Activated CD4-positive, alpha-beta T cell treated with anti-CD3 and anti-CD28 coated beads, Interleukin-2, amount 50 U/mL, for 16 hours (primary cell): ENCODE measurements at places on chromosomes 5 and 9.
A peak's percentile ranks its signal among the peaks of the same experiment; 100 is the strongest.

- DNase-seq = no peak
Measured at GRCh38 chr5:14326035-14326903, 183.1 kb downstream of the TRIO start.

GRCh38 chr5:142888469-142889085 lies 118.4 kb downstream of the ARHGAP26 start:
- DNase-seq = peak; percentile 26

GRCh38 chr9:128120061-128120740 lies 7.3 kb downstream of the PTGES2 start:
- DNase-seq = no peak

- DNase-seq = no peak
Measured at GRCh38 chr9:126564716-126565115, 49.0 kb upstream of the LMX1B start.

DNA sequence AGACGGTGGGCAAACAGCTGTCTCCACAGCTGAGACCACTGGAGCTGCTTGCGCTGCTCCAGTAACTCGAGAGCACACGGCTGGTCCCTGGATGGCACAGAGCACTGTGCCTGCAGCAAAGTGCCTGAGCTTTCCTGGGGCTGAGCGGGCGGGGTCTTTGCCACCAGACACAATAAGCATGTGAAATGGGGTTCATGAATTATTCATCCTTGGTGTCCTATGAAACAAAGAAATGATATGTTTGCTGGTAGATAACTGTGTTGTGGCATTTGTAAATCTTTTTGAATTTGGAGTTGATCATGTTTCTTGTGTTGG lies 151.7 kb upstream of the MPDZ start:
- no peak for DNase-seq

GRCh38 chr5:142719836-142720370 lies 34.0 kb upstream of the FGF1 start:
- DNase-seq = no peak

GRCh38 chr5:80754900-80755299 lies 100.1 kb upstream of the DHFR start:
- DNase-seq = peak; percentile 52

- DNase-seq = no peak
Measured at GRCh38 chr5:17443333-17444130, 54.5 kb upstream of the TAF11L2 start.

- DNase-seq = no peak
Measured at GRCh38 chr9:121652021-121652837, 795 bp downstream of the DAB2IP start.

DNA sequence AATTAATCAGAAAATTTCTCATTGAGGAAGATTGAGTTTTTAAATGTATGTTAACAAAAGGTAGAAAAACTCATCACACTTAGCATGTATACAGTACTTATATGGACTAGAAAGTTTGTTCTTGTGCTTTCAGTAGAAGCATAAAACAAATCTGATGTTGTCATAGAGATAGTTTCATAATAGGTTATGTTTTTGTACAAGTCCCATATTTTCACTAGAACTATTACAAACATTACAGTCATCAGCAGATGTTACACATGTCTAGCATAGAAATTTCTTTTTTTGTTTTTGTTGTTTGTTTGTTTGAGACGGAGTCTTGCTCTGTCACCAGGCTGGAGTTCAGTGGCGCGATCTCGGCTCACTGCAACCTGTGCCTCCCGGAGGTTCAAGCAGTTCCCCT lies 131.4 kb downstream of the COMMD10 start:
- DNase-seq = no peak

DNA sequence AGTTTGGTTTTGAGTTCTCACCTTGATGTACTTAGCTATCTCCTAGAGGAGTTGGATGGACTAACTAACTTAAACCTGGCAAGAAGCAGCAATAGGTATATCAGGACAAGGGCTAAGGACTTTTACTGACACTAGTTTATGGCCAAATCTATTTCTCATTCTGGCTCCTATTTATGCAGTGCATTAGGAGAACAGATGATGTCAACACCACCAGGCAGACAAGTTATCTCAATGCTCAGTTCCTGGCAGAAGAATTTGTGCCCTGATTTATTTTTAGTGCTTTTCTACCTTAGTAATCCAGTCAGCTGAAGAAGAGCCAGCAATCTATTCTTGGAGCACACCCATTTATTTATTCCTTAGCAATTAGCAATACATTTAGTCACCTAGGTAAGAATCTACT lies 30.7 kb upstream of the MYOT start:
- DNase-seq = no peak

GRCh38 chr9:126894052-126894603 lies 20.5 kb upstream of the RALGPS1 start:
- no peak for DNase-seq

GRCh38 chr9:132755096-132755495 lies 84.8 kb downstream of the GTF3C4 start:
- DNase-seq = no peak

GRCh38 chr5:9054821-9055589 lies 490.9 kb downstream of the SEMA5A start:
- DNase-seq = no peak

- no peak for DNase-seq
Measured at GRCh38 chr5:143164557-143164956, 238.9 kb downstream of the NR3C1 start.

DNA sequence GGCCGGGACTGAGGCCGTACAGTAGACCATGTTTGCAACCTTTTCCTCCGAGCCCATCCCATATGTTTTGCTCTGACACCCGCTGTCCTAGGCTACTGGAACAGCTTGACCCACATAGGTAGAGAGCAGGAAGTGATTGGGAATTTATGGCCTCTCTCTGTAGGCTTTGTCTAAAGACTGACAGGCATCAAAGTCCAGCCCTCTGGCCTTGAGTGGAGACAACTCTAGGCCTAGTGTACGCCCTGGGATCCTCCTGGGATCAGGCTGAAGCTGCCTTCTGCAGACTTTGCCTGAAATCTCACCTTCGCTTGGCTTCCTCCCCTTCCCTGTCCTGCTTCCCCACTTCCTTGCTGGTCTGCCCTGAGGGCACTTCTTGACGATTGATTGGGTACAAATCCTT lies 13.6 kb upstream of the AKNA start:
- DNase-seq = no peak
